ENCODE measurements at places on chromosomes 2 and 18.
A peak's percentile ranks its signal among the peaks of the same experiment; 100 is the strongest.

DNA sequence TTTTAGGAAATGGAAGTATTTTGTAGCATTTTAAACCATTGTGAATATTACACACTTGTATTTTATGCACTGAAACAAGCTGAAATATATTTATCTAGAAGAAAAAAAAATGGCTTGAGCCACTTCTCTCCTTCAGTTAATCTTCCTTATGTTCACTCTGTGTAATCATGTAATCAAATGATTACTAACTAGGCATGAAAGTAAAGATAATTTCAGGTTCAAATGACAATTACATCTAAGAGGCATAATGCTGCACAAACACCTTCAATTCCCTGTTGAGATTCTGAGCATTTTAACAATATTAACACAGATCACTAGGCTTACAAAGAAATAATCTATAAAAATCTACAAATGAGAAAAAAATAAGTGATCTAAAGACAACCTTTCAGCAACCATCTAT, 119.6 kb upstream of the ITGB6 start:
- DNase-seq: no peak

DNA sequence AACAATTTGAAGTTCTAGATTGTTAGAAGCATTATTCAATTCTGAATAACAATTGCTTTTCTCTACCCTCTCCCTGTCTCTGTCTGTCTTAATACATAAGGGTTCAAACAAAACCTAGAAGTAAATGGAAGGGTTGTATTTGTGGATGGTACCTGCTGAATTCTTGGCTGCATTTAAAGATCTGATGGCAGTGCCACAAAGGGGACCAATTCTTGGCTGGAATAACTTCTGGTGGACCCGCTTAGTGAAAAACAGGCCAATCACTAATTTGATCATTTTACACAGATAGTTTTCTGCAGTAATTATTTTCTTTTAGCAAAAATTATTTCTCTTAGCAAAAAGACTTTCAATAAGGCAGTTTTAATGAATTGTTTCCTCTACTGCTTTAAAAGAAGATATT, 353.5 kb downstream of the MYCN start:
- DNase-seq: no peak

GRCh38 chr2:143138292-143138691, 9.1 kb downstream of the ARHGAP15 start:
- DNase-seq: no peak

DNA sequence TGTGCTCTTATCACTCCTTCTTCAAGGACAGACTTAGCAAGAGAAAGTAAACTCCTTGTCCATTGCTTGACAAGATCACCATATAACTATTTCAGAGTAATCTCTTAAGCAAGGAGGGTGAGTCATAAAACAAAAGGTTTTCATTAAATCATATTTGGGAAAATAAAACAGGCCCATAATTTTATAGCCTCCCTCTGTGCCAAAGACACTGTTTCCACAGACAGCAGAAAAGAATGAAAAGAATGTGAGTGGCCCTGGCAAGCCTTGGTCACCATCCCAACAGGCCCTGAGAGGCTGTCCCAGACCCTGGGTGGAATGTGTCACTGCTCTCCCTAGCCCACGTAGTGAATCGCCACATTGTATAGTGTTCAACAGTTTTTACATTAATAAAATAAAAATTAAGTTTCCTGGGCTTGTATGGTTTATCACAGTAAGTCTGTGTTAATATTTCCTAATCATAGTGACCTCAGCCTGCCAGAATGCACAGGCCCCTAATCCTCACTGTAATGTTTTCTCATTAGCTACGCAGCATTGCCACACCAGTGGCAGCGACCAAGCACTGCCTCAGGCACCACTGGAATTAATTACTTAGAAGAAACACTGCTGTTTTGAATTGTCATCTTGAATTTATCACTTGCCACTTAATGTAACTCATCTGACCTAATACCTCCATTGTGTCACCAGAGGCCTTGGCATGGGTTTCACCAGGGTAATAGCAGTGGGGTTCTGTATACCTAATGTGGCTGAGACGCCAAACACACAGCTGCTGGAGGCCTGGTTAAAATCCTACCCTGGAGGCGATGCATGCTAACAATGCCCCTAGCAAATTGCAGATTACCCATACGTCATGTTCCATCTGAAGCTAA, 401.9 kb downstream of the LNPK start:
- no peak for DNase-seq

DNA sequence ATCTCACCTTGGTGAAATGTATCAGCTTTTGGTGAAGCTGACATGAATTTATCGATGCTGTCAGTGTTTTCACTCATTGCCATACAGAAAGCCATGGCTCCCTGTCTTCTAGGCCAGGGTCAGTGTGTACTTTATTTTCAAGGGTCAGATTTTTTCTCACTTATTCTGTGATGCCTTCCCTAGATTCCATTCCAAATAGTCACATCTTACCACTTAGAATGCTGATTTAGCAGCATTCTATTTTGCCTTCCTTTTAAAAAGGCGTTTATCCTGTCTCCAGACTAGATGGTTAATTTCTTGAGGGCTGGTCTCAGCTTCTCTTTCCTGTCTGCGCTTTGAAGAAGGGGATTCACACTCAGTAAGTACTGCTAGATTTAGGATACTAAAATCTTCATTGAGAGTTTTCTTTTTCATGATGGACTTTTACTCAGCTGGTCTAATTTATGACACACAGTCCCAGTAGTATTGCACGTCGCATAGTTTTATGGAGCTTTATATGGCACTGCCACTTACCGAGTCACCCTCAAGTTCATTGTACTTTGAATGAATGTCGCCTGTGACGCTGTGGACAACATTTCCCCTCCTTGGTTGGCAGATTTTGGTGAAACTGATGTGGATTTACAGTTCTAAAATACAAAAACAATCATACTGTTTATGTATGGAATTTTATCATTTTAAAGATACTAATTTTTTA, 194.0 kb downstream of the ZNF407 start:
- no peak for DNase-seq

- DNase-seq: no peak
Measured at GRCh38 chr2:163681745-163682144, 54.1 kb downstream of the FIGN start.

- DNase-seq: no peak
Measured at GRCh38 chr2:142862847-142863246, 14.6 kb upstream of the KYNU start.

DNA sequence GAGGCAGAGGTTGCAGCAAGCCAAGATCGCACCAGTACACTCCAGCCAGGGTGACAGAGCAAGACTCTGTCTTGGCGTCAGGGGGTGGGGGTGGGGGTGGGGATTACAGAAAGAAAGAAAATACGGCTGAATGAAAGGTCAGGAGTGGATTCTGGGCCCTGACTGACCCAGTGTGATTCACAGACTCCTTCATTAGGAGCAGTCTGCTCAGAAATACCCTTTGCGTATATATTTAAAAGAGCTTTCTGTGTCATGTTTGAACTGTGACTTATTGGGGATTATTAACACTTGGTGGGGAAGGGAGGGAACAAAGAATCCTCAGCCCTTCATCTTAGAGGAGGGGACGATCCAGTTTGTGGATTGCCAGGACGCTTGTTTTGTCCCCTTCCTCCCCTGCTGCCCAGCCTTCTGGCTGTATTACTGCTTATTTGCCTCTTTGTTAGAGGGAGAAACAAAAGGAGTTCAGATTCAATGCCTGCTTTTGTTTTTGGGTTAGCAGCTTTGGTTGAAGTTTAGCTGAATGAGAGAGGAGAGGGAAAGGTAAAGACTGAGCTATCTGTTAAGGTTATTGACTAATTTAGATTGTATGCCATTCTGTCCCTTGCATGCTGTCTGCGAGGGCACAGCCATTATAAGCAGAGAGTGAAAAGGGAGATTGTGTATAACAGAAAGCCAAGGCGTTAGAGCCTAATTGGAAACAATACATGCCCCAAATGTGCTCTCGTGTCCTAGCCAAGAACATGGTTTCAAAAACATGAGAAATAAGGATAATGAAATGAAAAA, 118.3 kb downstream of the FMNL2 start:
- no peak for DNase-seq

DNA sequence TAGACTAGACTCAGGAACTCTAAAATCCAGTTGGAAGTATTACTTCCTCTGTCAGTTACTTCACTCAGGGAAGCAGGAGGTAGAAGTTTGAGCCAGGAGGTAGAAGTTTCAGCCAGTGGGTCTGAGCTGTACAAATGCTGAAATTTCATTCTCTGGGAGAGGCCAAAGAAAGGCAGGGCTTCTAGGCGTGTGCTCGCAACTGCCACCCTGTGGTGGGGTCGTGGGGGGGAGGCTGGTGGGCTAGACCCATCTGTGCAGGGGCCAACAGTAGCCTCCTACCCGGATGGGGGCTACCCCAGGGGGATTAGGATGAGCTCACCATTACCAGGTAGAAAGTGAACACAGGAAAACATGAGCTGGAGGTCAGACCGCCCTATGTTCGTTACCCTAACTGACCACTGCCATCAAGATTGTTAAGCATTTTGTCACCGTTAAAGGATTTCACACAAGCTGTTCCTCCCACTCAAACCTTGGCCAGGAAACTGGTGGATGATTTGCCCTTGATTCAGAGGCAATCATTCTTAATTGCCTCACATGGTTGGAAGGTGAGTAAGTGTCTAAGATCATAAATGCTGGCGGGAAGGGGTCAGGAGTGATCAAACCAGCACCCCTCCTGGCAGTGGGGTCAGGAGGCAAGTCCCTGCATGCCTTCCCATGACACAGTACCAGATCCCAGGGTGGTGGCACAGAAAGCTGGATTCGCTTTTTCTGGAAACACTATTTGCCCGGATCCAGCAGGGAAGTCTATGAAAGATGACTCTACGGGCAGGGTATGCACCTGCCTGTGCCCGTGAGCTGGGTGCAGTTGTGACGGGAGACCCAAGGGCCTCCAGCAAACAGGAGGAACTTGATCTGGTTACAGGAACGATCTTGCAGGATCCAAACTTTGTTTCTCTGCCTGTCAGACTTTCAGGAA, 5.2 kb upstream of the FHL2 start:
- DNase-seq: no peak

- DNase-seq: no peak
Measured at GRCh38 chr18:72651033-72651432, 106.9 kb upstream of the CBLN2 start.

- no peak for DNase-seq
Measured at GRCh38 chr2:401019-401679, 113.3 kb upstream of the ALKAL2 start.

- DNase-seq: no peak
Measured at GRCh38 chr2:227414846-227415245, 27.1 kb upstream of the SCYGR1 start.

DNA sequence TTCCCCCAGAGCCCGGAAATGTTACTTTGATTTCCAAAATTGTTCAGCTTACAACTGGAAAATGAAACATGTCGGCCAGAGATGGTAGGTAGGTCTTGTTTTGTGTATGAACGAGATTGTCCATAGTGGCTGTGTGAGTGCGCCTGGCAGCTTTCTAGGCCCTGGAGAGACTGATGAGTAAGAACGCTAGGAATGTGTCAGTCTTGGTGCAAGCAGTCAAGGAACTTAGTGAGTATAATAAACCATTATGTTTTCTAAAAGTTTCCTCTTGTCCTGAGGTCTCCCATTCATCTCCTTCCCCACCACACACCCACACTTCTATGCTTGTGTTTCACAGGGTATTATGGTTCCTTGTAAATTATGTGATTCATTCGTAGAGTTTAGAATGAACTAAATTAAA, 234.2 kb downstream of the CDH2 start:
- DNase-seq: no peak

DNA sequence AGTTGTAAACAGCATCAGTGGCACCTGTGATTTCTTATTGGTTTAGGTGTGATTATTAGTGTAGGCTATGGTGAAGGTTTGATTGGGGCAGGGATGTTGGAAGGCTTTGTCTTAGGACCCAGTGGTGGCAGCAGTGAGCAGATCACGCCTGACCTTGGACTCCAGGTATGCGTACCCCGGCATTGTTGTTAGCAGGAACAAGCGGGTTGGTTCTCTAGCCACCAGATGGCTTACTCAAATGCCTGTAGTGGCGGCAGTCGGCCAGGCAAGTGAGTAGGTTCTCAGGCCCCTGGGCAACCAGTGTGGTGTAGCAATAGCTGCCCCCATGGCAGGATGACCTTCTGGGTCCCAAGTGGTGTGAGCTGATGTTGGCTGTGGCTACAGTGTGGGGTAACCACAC, 558.3 kb downstream of the KCNJ3 start:
- no peak for DNase-seq

DNA sequence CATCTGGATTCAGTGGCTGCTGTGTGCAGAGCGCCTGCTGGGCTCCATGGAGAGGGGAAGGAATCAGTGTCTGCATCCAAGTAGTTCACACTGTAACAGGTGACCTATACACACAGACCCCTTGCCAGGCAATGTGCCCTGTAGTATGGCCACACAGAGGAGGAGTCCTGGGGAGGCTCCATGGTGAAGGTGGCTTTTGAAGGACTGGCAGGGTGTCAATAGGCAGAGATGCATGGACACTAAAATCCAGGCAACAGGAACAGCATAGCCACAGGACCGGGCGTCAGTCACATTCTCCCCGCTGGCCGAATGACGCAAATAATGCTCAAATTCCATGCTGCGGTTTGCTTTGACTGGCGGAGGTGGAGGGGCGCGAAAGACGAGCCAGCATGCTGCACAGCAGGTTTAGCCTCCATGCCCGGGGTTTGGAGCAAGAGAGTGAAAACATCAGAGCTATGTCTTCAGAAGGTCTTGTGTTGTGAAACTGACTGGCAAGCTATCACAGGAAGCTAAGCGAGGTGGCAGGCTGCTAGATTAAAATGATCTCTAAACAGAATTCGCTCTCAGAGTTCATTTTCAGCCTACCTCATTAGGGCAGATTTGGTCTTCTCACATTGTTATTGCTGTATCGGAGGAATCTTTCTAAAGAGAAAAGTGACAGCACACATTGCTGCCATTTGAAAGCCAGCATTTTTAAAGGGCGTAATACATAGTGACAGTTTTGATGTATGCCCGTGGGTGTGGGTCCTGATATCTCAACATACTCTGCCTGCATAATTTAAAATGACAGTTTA, 1.2 kb upstream of the CHMP1B start:
- DNase-seq: peak; percentile 34

DNA sequence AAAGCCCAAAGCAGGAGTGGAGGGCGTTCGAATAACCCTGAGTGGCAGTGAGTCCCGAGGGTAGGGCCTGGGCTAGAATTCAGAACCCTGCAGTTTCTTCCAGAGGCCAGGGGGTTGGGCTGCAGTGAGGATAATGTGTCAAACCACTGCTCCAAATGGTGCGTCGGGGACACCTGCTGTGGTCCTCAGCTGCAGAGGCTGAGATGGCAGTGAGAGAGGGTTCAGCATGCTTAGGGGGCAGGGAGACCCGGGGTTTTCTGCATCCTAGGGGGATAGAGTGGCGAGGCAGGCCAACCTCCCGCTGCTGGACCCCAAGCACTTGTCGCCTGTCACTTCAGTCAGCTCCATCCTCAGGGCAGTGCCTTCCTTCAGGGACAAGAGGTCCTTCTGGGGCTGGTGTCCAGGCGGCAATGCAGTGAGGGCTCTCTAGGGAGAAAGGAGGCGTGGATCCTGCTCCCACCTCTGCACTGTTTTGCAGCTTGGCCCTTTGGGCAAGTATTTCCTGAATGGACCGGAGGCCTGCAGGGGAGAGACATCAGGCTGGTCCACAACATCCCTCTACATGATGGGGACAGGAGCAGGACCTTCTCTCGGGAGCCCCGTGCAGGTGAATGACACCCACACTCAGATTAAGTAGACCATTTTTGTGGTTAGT, 8.4 kb upstream of the NTSR2 start:
- no peak for DNase-seq

Measured in T-cell (primary cell).